ENCODE measurements at places on chromosomes 7 and 10.

DNA sequence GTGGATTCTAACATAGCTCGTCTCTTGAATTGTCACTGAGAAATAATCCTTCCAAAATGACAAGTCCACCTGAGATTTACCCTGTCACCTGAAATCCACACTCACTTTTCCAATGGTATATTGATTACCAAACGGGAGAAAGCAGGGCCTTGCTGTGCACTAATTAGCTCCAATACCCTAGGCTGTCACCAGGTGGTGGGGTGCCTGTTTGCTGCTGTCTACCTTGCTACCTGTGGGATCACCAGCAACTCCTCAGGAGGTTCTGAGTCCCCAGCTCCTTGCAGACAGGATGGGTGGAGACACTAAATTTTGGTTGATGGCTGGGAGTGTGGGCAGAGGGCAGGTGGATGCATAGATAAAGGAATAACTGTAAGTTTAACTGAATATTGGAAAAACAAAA lies 237.2 kb upstream of the ZNF32 start:
- no peak for DNase-seq

DNA sequence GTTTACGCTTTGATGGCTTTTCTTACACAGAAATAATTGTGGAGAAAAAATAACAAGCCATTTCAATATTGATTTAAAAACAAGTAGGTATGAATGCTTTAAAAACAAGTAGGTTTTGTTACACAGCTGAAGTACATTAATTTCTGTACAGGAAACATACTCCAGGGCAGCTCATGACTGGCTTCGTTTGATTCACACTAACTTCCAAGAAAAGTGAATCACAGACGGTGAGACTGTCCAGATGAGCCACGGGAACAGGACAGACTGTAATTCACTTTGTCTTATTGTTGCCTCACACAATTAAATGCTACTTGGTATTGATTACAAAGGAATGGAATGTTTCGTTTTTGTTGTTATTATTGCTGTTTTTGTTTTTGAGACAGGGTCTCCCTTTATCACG lies 26.6 kb upstream of the SNX10 start:
- no peak for DNase-seq

GRCh38 chr10:100970076-100970913 lies 991 bp downstream of the SEMA4G start:
- DNase-seq: no peak

- DNase-seq: no peak
These were observed 236.9 kb downstream of the REEP3 start for GRCh38 chr10:63758080-63758479.

- DNase-seq: no peak
These were observed 19.1 kb upstream of the CYTH3 start for GRCh38 chr7:6291531-6291930.

DNA sequence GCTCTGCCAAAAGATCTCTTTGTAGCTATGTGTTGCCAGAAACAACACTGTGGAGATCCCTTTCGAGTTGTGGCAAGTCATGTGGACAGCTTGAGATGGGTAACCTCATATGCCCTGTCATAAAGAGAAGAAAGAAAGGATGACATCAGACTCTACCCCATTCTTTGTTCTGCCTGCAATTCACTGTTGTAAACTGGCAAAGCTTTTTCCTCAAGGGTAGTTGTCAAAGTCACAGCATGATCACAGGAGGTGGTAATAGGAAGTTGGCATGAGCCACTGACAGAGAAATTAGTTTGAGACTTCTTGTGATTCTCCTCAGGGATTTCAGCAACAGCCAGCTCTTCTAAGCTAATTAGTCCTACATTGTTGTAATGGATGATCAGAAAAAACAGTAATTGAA lies 19.4 kb upstream of the MINDY3 start:
- peak; percentile 19 for DNase-seq

DNA sequence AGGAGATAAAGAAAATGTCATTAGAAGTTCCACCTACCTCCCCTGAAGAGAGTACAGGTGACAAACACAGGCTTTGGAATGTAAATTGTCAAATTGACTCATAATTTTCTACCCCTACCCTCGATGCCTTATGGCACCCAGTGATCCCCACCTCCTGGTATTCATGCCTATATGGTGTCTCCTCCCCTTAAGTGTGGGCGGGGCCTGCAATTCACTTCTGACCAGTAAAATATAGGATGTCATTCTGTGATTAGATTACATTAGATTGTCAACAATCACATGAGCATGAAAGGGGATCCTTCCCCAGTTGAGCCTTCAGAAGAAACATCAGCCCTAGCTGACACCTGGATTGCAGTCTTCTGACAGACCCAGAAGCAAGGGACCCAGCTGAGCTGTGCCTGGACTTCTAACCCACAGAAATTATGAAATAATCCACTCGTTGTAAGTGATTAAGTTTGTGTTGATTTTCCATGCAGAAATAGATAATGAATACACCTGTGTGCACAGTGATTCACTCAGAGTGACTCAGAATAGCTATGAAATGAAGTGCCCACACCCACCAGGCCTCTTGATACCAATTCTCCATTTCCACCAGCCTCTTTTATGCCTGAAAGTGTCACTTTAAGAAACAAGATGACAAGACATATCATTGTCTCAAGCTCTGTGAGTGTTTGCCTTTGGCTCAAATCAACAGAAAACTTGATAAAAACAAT lies 8.5 kb upstream of the SLC39A12 start:
- no peak for DNase-seq

DNA sequence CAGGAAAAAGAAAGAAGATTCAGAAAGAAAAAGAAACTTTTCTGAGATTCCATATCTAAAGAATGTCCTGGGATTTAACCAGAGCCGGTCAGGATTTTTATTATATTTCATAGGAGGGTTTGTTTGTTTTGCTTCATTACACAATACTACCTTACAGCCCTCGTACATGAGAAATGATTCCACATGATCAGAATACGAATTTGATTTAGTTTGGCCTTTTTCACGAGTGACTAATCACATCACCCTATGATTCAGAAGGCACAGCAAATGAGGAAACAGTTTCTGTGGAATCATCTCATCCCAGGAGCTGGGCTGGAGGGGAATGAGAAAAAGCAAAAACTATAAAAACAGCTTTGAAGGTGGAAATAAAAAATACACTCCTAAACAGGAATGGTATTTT lies 54.7 kb upstream of the VWC2 start:
- DNase-seq: no peak

- DNase-seq: no peak
These were observed 74.3 kb downstream of the NKX6-2 start for GRCh38 chr10:132711613-132712121.

- DNase-seq: no peak
These were observed 105.3 kb downstream of the DGKI start for GRCh38 chr7:137741443-137741842.

GRCh38 chr7:140661124-140661523 lies 11.6 kb upstream of the ADCK2 start:
- DNase-seq: no peak

GRCh38 chr10:14309593-14309992 lies 21.1 kb downstream of the FRMD4A start:
- DNase-seq: no peak

DNA sequence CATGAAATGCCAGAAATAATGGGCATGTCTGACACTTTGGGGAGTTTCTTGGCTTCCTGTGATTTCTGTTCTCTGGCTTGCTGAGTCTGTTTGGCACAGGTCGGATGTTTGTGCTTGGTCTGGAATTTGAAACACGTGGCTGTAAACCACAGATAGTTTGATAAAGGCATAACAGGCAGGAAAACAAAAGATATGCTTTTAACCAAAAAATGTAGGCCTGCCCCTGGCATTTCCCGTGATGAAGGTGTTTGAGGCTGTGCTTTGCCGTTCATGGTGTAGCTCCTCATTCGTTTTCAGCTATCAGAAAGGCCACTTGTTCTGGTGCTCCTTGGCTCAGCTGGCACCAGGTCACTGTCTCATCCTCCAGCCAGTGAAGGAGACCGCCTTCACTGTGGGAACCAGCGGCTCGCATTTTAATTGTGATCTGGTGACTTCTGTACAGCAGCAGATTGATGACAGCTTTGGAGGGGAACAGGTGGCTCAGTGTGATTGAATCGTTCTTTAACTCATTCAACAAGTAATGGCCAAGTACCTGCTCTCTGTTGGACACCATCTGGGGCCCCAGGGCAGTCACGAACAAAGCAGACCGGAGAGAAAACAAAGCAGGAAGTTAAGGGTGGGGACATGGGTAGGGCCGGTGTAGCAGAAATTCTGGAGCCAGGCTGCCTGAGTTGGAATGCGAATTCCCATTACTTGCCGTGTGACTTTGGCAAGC lies 111.5 kb downstream of the CCNY start:
- DNase-seq: peak; percentile 17

DNA sequence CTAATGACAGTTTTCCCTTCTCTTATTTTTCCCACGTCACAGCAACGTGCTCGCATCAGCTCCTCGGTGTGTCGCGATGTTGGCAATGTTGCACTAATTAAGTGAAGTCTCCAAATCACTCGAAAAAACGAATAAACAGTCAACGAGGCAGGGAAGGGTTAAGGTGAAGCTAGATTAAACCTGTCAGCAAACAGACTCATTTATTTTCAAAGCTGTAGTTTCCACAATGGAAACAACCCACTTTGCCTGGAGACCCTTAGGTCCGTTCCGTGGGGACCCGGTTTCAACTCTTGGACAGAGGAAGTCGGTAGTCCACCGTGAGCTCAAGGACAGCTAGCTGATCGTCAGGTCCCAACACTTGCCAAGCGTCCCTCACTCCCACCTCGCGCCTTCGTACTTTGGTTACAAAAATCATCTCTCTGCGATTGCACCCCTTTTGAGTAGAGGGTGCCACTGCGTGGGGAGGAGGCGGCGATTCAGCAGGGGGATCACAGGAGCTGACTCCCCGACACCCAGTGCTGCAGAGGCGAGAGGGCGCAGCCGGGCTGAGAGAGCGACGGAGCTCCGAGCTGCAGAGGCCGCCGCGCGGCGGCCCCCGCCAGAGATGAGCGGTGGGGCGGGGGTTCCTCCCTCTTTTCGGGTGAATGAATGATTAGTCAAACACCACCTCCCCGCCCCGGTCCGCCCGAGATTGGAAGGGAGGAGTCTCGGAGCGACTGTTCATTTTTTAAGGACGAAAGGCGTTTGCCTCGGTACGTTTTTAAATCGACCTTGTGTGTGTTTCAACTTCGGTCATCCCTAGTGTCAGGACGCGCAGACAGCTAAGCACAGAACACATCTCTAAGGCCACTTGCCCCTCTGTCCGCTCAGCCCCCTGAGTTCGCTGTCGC lies 1.3 kb upstream of the BMPER start:
- peak; percentile 50 for DNase-seq

DNA sequence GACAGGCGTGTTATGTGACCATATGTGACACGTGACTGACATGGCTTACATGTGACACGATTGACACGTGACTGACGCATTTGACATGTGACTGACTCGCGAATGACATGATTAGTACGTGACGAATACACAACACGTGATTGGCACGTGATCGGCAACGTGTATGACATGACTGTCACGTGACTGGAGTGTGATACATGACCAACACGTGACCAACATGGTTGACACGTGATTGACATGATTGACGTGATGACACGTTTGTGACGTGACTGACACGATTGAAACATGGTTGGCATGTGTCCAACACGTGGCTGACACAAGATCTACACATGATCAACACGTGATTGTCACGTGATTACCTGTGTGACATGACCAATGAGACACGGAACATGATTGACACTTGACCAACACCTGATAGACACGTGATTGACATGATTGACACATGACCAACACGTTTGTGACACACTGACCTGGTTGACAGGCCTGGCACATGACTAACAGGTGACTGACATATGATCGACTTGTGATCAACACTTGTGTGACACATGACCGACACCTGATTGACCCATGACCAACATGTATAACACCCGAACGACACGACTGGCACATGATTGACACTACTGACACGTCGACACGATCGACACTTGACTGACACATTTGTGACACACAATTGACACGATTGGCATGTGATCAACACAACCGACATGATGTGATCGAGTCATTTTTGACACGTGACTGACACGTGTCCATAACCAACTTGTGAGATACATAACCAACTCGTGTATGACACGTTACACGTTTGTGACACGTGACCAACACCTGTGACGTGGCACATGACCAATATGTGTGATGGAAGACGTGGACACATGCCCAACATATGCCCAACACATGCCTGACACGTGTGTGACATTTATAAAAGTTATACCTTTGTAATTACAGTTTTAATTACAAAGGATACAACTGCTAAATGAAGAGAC lies 21.1 kb downstream of the CRPPA start:
- DNase-seq: no peak

GRCh38 chr10:6182454-6183098 lies 20.2 kb upstream of the PFKFB3 start:
- no peak for DNase-seq

DNA sequence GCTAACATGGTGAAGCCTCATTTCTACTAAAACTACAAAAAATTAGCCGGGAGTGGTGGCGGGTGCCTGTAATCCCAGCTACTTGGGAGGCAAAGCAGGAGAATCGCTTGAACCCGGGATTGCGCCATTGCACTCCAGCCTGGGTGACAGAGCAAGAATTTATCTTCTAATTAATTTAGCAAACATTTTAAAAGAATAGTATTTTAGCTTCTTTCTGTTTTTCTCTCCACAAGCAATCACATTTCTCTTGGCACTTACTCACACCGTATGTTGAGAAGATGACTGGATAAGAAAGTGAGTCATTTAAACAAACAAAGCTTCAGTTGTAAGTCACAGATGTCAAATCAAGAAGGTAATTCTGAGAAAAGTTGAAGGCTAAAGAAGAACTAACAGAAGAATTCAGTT lies 264.0 kb downstream of the ARL4A start:
- no peak for DNase-seq

GRCh38 chr7:99822731-99823718 lies 4.8 kb upstream of the CYP3A43 start:
- DNase-seq: no peak

- peak; percentile 32 for DNase-seq
These were observed 1409.1 kb upstream of the CELF2 start for GRCh38 chr10:9608602-9609001.
